ENCODE measurements at places on chromosomes 12 and 14. TPM values are rescaled to one million over a fixed set of nuclear protein-coding genes. Genes with fewer than 3 reads are reported as not detected.
A peak's percentile ranks its signal among the peaks of the same experiment; 100 is the strongest.

DNA sequence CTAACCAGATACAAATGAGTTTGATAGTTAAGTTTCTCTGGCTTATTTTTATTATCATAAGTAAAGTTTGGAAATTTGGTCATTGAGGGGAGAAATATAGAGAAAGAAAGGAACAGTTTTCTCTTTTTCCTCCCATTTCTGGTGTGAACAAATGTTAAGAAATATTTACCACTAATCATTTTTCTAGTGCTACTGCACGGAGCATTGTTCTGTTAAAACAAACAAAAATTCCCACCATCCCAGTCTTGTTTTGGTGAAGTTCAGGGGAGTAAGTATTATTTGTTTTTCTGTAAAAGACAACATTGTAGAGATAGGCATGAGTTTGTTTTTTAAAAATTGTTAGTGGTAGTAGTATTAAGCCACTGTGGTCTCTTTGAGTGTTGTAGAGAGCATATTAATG, 135.3 kb downstream of the FGD4 start:
- H3K4me1 ChIP-seq: peaks cover 62% of the 10 kb centered on the region
- H3K27me3 ChIP-seq: no peaks in the 10 kb centered on the region
- H3K4me3 ChIP-seq: peak overlapping the region; percentile 68
- peak overlapping the region; percentile 90 for H3K27ac ChIP-seq
- H3K36me3 ChIP-seq: no peaks in the 10 kb centered on the region

The SIX4 gene
- polyA plus RNA-seq: 0.85 TPM

GRCh38 chr14:63896278-63896720, 43.5 kb downstream of the SYNE2 start:
- H3K4me3 ChIP-seq: no peak overlapping the region
- no peaks in the 10 kb centered on the region for H3K27me3 ChIP-seq
- DNase-seq: peak; percentile 37
- peaks cover 50% of the 10 kb centered on the region for H3K4me1 ChIP-seq
- no peaks in the 10 kb centered on the region for H3K36me3 ChIP-seq
- H3K27ac ChIP-seq: peak overlapping the region; percentile 11

- H3K36me3 ChIP-seq: no peaks in the 10 kb centered on the region
- no peak overlapping the region for H3K27ac ChIP-seq
- DNase-seq: no peak
- H3K27me3 ChIP-seq: peaks cover 56% of the 10 kb centered on the region
- peaks cover 2% of the 10 kb centered on the region for H3K4me1 ChIP-seq
These were observed 7.4 kb downstream of the PAPLN start for GRCh38 chr14:73244541-73245290.

- peak overlapping the region; percentile 90 for H3K4me3 ChIP-seq
- H3K4me1 ChIP-seq: peaks cover 24% of the 10 kb centered on the region
- peak overlapping the region; percentile 25 for H3K27ac ChIP-seq
- no peak for DNase-seq
- no peaks in the 10 kb centered on the region for H3K36me3 ChIP-seq
- H3K27me3 ChIP-seq: no peaks in the 10 kb centered on the region
These were observed 137.7 kb downstream of the MON2 start for GRCh38 chr12:62604373-62604772.

Data from psoas muscle (tissue), 8 donors.